Stimulated activated CD4-positive, alpha-beta T cell treated with anti-CD3 and anti-CD28 coated beads, Interleukin-2, amount 100 ng/mL, for 48 hours (primary cell): ENCODE measurements at places on chromosomes 6 and 20.

GRCh38 chr6:109351231-109352130 is 30.8 kb downstream of the CD164 start:
- no peak for DNase-seq

DNA sequence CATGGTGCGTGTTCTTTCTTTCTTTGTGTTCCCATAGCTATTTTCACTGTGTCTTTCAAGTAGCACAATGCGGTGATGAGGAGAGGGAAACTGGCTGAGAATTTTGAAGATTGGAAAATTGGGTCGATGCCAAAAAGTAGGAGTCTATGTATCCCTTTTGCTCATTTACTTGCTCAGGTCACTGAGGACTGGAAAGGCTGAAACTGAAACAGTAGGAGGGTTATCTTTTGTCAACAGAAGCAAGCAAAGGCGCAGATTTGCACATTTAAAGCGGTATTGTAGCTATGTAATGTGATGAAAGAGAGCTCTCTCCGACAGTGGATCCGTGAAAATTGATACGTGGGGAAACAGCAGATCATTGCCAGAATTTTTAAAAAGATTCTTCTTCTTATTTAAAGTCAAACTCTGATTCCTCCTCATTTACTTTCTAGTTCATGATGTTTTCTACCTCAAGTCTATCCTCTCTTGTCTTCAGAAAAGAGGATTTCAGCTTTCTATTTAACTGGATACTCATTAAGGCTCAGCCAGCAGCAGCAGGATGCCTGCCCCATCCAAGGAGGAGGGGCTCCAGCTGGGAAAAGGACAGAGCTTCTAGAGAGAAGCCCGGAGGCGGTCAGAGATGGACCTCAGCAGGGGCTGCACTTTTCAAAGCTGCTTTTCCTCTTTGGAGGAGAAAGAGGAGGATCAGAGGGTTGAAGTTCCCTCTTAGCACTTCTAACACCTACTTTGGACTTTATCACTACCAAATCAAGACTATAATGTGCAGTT is 15.9 kb upstream of the FYN start:
- no peak for DNase-seq

- peak; percentile 13 for DNase-seq
Measured at GRCh38 chr6:36840432-36841403, 1.5 kb upstream of the CPNE5 start.

DNA sequence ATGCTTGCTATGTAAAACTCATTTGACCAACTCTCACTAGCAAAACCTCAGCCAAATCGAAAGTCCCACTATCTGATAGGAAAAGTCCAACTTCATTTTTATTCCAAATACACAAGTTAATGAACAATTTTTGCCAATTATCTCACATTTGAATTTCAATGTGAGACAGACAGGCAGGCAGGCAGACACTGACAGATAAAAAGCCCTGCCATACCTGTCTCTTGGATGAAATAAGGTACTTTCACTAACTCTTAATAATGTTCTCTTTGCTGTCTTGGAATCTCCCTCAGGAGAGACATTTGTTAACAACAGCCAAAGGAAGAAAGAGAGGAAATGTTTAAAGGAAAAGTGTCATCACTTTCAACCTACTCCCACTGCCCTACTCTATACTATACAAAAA is 82.0 kb downstream of the RNGTT start:
- no peak for DNase-seq

GRCh38 chr6:3484192-3484591 is 27.3 kb upstream of the SLC22A23 start:
- no peak for DNase-seq

GRCh38 chr6:110188791-110189190 is 8.6 kb downstream of the CDC40 start:
- no peak for DNase-seq

- no peak for DNase-seq
Measured at GRCh38 chr20:48623906-48624265, 203.9 kb downstream of the PREX1 start.

- DNase-seq: no peak
Measured at GRCh38 chr20:53934421-53935343, 135.7 kb downstream of the BCAS1 start.

- DNase-seq: no peak
Measured at GRCh38 chr6:143490775-143491174, 20.7 kb downstream of the FUCA2 start.

DNA sequence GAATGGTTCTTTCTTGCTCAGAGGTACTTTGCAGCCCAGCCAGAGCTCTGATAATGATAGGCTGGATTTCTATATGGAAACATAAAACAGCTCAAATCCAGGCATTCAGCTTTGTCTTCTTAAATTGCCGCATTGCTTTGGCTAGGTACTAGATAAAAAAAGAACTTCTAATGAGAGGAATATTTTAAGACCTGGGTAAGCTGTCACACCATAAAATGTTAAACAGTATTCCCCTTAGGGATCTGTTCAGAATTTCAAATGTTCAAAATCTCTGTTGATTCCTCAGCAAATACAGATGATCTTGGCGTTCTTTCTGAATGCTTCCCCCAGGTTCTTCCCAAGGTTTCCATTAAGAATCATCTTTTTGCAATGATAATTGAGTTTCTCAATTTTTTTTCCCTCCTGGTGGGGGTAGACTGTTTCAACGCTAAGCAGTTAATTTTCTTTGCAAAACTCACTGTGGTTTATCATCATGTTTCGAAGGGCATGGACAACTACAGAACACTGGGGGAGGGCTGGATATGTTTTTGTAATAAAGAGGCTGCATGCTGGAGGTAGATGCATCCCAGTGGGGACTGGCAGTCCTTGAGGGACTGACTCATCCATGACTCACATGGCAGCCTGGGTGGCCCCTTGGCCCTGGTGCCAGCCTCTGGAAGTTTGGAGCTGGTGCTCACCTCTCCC is 31.0 kb downstream of the TIAM2 start:
- no peak for DNase-seq

DNA sequence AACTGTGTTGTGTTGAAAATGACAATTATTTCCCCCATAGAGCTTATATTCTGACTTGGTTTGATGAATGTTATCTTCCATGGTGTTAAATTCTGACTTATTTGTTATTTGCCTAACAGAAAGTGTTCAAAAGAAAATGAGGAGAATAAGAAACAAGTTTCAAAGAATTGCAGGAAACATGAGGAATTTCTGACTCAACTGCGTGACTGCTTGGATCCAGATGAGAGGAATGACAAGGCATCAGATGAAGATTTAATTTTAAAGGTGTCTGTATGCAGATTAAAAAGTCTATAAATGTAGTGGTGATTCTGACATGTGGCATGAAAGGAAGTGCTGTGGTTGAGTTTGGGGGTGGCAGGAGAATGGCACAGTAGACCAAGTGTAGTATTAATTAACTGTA is 50.6 kb downstream of the CCDC170 start:
- DNase-seq: no peak

GRCh38 chr20:32304131-32304746 is 26.8 kb downstream of the KIF3B start:
- DNase-seq: no peak

DNA sequence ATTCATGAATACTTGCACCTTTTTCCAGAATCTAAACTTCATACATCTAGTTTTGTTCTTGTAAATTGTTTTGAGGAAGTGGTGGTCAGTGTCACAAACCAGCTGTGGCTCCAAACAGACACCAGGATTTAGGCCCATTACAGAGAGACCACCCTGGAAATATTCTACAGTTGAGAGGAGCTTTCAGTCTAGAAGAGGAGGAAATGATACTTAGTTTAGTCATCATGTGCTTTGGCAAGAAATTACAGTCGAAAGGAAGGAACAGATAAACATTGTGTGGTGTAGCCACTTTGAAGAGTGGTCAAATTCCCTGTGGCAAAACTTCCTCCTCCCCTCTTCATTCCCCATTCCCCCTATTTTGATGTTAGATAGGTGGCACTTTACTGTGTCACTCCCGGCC is 15.7 kb downstream of the DCBLD1 start:
- no peak for DNase-seq

GRCh38 chr20:42484790-42485375 is 704.8 kb downstream of the PTPRT start:
- no peak for DNase-seq

- DNase-seq: no peak
Measured at GRCh38 chr20:39032997-39033396, 70.9 kb downstream of the DHX35 start.

DNA sequence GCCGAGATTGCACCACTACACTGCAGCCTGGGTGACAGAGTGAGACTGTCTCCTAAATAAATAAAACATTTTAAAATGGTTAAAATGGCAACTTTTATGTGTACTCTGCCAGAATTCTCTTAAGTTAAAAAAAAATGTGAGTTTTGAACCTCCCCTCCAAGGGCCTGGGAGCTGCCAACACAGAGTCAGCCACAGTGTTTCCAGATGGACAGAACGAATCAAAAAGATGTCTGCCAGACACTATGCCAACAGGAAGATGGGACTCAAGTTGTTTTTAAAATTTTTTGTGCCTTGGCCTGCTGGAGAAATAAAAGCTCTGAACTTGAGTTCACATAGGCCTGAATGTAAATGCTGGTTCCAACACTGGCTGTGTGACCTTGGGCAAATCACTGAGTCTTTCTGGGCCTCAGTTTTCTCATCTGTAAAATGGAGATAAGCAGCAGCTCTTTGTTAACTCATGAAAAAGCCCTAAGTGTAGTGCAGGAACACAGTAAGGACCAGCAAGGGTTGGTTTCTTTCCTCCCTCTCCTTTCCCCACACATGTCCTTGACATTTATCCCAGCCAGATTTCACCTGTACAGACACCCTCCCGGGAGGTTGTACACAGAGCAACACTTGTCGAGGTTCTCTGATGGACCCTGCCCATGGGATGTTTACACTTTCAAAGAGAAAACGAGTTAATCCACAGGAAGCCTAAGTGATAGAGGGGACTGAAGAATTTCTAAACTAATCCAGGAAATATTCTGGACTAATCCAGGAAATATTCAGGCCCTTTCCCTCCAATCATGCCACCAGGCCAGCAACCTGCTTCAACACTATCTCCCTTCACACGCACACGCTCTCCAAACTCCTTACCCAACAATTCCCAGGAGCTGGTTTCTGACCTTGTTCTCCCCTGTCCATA is 35.0 kb downstream of the MRPL14 start:
- no peak for DNase-seq

- DNase-seq: no peak
Measured at GRCh38 chr6:24935366-24936152, at the start of gene RIPOR2. Gene RIPOR2 (minus strand): TSS chr6:24935960. CDS start chr6:24935898, 62 bp downstream.

DNA sequence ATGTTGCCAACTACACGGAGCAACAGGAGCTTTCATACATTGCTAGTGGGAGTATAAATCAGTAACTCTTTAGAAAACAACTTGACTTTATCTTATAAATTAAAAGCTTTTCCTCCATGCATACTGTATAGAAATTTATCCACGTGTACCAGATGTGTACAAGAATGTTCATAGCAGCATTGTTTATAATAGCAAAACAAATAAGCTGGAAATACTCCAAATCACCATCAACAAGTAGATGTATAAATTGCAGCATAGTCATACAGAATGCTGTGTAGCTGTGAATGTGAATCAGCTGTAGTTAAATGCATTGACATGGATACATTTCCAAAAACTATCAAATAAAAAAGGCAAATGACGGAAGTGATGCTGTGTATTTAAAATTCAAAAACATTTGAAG is 6.0 kb downstream of the PSMF1 start:
- no peak for DNase-seq

DNA sequence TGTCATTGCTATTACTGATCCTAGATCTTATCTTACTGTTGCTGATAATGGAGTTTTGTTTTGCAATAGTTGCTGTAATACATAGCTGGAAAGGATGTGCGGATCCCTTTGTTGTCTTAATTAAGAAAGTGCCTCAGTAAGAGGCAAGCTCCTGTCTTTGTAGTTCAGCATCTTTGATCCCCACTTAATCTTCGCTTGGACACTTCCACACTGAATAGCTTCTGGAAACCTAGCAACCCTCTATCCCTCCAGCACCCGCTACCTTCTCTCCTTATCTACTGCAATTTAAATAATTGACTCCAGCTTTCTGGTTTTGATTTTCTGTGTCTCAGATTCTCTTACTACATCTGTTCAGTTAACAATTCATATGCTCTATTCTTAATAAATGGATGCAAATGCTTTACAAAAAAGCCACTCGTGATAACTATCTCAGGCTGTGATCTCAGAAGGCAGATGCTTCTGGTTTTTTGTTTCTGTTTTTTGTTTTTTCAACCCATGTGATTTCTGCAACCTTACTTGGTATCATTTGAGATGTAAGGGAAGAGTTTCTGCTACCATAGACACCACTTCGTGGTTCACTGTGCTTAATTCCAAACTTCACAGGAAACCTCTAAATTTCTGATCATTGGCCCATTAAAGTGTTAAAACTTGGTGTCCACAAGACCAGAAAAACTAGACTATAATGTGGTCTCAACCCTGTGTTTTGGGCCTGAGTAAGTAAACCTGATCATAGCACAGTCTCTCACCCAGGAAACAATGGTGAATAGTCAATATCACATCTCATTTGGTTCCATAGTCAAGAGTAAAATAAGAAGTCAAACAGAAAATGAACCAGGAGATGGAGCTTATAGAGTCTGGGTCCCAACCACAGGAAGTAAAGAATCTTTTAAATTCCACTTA is 352.1 kb upstream of the SOX4 start:
- no peak for DNase-seq

DNA sequence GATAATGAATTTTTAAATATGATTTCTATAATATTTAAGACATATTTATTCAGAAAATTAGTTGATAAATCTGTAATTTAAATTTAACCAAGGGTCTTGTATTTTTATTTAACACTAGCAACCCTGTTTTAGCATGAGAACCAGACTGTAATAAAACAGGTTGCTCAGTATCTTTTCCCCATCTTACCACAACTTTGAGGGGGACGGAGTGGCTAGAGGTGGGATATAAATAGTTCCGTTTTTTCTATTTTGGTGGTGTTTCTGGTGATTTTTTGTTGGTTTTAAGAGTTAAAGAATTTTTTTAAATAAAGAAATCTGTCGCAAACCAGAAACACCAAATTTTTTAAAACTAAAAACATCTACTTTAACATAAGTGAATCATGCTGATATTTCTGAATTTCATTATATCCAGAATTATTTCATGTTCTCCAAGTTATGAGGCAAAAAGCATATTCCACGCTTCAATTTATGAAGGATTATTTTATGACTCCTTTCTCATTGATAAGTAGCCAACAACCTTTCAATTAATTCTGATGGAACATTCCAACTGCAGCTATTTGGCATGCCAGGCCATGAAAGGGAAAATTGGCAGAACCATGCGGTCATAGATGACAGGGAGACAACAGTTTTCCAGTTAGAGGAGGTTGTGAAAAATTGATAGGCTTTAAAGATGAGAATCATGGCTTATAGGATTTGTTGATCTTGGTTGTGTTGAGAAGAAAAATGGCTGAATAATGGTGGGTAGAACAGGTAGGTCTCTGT is 151.9 kb upstream of the CARMIL1 start:
- no peak for DNase-seq

GRCh38 chr6:140915103-140915502 is 1217.6 kb upstream of the GJE1 start:
- DNase-seq: no peak

GRCh38 chr6:132687306-132687705 is 26.5 kb downstream of the VNN1 start:
- no peak for DNase-seq
